Motor neuron (in vitro differentiated cells): ENCODE measurements at places on chromosomes 6 and 20. TPM values are rescaled to one million over a fixed set of nuclear protein-coding genes. Genes with fewer than 3 reads are reported as not detected.

Gene E2F3
- total RNA-seq, result 24.3 and 26.6 TPM in 2 replicates

- no peak for ATAC-seq
Observed at GRCh38 chr6:146397638-146398037, 146.0 kb upstream of the RAB32 start.

DNA sequence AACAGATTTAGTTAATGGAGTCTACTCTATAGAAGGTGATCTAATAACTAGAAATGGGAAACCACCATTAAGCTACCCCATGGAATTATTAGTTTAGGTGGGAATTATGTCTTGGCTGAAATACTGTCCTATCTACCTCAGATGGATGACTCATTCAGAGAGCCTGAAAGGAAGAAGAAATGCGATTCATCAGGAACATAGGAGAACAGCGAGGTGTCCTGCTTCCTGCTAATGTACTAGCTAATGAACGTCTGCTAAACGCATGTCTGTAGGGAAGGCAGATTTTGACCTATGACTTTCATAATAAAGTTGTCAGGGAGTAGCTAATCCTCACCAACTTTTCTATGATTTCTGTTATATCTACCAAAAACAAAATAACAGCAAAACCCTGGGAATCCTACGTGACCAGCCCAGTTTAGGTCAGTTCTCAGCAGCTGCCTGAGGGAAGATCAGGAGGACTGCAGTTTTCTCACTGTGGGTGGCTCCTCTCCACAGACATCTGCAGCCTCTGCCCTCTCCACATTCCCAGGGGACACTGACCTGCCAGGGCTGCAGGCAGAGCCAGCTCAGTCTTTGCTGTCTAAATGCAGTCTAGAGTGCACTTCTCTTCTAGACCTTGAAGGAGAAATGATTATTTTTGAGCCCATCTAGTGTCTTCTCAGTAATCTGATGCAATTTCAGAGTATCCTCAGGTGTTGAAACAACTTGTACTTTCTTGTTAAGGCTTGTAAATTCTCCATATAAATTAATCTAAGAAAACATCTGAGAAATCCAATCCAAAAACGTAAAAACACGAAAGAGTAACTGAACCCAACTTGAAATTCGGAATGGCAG is 18.1 kb upstream of the SFT2D1 start:
- ATAC-seq, result no peak

DNA sequence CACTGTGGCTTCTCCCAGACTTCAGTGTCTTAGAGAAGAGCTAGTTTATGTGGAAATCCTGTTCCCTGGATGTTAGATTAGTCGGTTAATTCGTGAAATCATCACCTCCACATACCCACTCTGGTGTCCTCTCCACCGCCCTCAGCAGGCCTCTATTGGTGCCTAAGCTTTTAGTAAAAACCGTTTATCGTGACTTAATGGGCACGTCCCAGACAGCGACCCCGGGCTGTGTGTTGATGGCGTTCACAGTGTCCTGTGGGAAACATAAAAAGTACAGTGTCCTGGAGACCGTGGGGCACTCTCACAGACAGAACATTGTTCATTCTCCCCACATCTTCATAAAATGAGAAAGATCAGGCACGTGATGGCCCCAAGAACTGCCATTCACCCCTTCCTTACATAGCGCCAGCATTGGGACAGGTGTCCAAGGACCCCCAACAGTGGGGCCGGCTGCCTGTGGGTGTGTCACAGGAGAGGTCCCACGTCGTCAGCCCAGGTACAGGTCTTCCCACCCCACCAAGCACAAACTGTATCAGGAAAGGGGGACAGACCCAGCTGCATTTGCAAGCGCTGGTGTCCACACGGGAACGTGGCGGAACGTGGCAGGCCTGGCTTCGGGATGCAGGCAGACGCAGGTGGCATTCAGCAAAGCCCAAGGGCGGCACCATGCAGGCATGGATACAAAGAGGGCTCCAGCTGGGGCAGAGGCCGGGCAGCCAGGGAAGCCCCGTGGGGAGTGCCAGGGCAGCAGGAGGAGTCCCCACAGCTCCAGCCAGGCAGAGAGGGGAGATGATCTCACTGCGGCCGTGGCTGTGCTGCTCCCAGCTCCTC is 237.7 kb downstream of the DLL1 start:
- ATAC-seq, result peak; percentile 17

GRCh38 chr20:60209048-60209447 is 250.8 kb downstream of the CDH26 start:
- ATAC-seq, result peak; percentile 73

- ATAC-seq, result no peak
Observed at GRCh38 chr6:154440422-154441043, 70.0 kb downstream of the CNKSR3 start.

DNA sequence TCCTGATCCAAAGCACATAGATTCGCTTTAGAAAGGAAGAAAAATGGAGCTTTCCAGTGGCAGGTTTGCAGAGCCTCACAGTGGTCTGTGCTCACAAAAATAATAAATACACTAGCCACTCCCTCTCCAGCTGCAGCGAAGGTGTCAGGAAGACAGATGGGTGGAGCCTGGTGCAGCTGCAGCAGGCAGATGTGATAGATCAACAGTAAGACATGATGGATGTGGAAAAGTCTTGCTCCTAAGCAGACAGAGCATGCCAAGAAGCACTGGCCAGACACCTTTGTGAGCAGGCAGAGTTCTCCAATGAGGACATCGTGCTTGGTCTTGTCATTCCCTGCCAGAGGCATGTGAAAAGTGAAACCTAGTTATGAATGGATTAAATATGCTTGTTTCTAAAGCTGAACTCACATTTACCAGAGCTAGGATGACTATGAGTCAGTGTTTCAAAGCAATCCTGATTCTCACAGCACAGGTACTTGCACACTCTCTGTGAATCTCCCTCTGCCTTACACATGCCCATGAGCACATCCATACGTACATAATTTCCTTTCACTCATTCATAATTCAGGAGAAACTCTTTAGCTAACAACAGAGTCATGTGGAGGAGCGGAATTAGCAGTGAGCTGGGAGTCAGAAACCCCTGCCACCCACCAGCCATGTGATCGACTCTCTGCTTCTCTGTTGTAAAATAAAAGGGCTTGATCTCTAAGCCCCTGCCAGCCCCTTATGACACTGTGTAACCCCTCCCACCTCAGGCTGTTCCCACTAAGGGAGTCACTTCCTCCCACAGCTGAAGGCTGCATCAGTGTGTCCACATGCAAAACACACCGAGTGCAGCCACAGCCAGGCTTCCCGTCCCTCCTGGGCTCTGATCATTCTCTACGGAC is 111.2 kb downstream of the SCML4 start:
- ATAC-seq, result peak; percentile 86

DNA sequence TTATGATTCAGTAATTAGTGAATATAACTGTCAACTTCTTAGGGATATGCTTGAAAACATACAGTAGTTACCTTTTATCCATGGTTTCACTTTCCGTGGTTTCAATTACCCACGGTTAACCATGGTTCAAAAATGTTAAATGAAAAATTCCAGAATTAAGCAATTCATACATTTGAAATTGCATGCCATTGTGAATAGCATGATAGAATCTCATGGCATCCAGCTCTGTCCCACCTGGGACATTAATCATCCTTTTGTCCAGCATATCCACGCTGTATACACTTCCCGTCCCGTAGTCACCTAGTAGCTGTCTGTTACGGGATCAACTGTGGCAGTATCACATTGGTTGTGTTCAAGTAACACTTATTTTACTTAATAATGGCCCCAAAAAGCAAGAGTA is 781.7 kb upstream of the CITED2 start:
- ATAC-seq, result no peak

GRCh38 chr6:10237298-10238038 is 177.4 kb downstream of the TFAP2A start:
- no peak for ATAC-seq

DNA sequence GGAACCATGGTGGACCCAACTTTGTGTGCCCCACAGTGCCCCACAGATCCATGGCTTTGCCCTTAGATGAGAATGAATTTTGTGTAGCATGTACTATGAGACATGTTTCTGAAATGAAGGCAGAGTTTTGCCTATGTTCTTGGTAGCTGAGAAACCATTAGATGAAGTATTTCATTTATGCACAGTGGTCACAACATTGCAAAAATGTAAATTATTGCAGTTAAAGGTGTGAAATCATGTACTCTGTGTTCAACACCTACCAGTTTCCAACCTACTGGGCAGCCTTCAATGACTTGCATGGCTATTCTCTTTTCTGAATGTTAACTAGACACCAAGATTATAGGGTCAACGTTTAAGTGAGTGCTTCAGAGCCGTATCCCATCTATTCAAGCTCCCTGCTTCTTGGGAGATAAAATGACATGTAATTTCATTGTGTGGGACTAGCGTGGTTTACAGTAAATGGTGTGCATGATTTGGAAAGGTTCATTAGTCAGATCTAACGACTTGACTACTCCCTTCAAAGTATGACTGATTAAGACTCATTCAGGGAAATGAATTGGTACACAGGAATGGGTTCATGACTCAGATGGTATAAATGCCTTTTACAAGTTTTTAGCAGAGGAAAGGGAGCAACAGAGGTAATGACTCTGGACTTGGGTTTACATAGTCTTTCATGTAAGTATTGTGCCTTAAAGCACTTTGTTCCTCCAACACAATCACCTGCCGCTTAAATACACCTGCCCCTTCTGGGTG is 106.1 kb upstream of the AKIRIN2 start:
- ATAC-seq, result no peak

DNA sequence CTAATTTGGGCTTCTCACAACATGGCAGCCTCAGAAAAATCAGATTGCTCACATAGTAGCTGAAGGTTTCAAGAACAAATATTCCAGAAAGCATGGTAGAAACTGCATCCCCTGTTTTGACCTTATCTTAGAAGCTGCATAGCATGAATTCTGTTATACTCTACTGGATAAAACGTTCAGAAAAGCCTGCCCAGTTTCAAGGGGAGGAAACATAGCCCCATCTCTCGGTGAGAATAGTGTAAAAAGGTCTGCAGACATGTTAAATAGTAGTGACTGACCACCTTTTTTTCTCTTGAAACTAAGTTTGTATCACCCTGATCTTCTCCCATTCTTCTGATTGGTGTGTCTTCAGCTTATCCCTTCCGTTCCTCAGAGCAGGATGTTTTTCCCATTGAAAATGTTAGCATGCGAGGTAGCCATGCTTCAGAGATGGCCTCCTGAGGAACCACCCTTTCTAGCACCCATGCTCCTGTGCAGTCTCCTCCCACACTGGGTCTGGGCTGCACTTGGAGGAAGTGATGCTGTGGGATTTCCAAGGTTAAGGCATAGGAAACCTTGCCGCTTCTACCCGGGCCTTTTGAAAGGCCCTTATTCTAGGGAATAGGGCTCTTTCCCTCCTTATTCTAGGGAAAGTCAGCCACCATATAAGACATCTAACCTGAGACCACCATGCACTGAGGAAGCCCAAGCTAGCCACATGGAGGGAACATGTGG is 50.1 kb downstream of the MARCKS start:
- ATAC-seq, result no peak

DNA sequence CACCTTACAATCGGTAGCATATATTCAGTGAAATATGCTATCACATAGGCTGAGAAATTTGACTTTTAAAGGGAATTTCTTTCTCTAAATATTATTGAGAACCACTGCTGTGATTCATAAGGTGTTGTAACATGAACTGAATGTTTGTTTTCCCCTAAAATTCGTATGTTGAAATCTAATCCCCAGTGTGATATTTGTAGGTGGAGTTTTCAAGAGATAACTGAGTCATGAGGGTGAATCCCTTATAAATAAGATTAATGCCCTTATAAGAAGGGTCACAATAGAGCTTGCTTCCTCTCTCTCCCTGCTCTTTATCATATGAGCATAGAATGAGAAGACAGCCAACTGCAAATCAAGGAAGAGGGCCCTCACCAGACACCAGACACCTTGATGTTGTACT is 64.8 kb downstream of the LMBRD1 start:
- no peak for ATAC-seq

DNA sequence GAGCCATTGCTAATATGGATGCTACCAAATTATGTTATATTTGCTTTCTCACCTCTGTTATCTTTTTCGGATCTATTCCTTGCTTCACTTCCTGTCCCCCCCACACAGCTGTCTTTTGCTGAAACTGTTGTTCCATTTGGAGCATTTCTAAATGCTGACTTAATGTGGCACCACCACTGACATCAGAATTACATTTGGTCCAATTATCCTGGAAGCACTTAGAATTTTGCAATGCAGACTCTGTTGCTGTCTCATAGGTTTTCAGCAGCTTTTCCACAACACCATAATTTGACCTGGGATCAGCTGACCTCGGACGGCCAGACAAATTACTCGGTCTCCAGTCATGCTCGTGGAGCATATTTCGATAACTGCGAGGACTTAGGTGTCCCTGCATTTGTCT is 12.8 kb downstream of the KIAA0408 start:
- ATAC-seq, result no peak

DNA sequence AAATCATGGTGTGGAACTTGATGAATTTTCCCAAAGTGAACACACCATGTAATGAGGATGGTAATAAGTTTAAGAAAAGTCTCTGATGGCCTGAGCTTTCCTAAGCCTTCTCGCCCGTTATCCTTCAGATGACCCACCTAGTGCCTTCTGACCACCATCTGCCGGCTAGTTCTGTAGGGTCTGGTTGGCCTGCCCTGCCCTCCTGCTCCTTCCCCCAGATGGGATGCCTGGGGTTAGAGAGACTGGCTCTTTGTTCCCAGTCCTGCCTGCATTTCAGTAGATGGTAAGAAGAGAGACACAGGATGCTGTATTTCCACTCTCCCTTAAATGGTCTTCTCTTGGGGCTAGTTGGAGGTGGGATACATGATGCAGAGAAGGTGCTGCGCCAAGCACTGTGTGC is 43.0 kb downstream of the TIAM2 start:
- ATAC-seq, result no peak
